ENCODE measurements at places on chromosomes 2 and 18.
A peak's percentile ranks its signal among the peaks of the same experiment; 100 is the strongest.

DNA sequence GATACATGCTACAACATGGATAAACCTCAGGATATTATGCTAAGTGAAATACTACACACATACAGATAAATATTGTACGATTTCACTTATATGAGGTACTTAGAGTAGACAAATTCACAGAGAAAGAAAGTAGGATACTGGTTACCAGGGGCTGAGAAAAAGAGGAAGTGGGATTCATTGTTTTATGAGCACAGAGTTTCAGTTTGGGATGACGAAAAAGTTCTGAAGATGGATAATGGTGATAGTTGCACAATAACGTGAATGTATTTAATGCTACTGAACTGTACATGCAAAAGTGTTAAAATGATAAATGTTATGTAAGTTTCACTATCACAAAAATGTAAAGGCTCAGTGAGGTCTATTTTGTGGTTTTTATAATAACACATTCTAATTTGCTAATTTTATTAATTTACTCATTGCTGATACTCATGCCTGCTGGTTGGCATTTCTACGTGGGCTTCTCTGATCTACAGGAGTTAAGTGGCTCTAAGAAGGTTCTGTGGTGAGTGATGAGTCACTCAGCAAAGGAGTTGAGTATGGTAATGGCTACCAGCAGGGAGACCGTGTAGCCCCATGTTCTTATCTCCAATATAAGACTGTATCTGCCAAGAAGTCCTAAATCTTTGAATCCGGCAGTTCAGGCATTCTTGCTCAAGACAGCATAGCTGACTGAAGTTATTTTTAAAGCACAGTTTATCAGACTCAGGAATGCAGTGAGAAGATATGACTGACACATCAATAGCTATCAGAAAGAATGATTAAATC, 41.1 kb downstream of the UPP2 start:
- no peak for DNase-seq

DNA sequence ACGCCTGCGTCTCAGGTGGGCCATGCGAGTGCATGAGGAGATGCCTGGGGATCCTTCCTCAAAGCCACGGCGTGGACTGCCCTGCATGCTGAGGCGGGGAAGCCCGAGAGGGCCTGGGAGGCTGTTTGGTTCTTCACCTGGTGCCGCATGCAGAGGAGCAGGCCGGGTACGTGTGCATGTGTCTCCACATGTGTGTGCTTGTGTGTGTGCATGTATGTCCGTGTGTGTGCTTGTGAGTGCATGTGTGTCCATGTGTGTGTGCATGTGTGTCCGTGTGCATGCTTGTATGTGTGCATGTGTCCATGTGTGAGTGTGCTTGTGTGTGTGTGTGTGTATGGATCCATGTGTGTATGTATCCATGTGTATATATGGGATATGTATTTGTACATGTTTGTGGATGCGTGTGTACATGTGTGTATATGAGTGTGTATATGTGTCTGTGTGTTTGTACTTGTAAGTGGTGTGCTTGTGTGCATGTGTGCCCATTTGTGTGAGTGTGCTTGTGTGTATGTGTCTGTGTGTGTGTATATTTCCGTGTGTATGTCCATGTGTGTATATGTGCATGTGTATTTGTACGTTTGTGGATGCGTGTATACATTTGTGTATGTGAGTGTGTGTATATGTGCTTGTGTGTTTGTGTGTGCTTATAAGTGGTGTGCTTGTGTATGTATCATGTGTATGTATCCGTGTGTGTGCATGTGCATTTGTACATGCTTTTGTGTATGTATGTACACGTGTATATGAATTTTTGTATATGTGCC, 79.0 kb downstream of the PTGR3 start:
- DNase-seq: no peak

DNA sequence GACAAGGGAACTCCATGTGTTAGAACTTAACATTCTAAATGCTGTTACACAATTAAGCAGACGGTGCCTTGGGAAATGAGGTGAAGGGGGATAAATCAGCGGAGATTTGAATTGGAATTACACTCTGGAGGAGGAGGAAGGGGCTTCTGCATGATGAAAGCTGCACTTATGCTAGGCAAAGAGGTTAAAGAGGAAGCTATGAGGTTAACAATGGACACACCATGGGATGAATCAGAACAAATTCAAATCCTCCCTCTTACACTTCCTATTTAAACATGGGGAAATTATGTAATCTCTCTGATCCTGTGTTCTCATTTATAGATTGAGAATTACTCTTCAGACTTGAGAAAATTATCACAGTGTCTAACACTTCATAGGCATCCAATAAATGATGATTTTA, 121.5 kb upstream of the SIX2 start:
- DNase-seq: no peak

GRCh38 chr2:48356701-48357325, 173.1 kb upstream of the STON1 start:
- peak; percentile 20 for DNase-seq

DNA sequence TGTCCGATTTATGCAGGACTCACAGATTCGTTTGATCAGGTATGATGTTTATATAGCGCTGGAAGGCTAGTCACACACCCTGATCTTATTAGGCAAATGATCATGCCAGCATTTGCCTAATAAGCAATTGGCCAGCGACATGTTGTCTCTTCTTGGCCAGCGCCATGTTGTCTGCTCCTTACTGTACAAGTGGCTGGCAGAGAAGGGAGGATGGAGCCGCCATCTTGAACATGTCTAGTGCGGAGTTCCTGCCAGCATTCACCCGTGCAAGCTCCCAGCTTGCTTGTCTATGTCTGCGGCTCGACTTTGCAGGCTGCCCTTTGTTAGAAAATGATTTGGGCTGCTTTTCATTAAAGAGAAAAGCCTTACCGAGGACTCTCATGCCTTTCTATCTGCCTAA, 106.3 kb downstream of the TFCP2L1 start:
- DNase-seq: no peak

DNA sequence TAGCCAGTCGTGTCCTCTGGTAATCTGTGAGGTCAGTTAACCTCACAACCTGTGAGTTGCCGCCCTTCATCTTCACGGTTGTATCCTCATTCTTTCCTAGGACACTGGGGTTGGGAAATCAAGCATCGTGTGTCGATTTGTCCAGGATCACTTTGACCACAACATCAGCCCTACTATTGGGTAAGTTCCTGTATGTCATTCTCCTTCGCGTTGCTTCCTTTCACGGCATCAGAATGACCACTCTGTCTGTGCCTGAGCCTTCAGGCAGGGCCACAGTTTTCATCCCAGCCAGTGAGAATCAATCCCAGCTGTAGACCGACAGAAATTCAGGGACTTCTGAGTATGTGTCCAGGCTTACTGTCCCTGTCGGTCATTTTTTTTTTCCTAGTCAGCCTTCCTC, 67.1 kb downstream of the RAB31 start:
- no peak for DNase-seq

GRCh38 chr18:9665314-9665713, 42.8 kb upstream of the RAB31 start:
- DNase-seq: peak; percentile 49

- no peak for DNase-seq
Measured at GRCh38 chr2:62459106-62459505, 46.9 kb downstream of the TMEM17 start.

DNA sequence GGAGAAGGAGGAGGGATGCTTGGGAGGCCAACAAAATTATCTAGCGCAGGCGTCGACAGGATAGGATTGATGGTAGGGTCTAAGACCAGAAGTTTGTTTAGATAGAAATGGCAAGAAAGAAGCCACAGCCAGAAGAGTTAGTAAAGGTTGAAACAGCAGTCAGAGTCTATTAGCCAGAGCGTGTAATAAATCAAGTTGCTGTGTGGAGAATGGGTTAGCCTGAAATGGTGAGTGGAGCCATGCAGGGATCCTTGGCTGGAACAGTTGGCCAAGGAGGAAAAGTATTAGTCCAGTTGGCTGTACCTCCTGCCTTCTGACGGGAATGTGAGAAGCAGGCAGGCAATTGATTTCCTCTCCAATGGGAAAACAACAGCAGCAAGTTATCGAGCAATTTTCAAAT, 190.7 kb upstream of the CCDC68 start:
- DNase-seq: peak; percentile 27

All from astrocyte of the cerebellum (primary cell).